ENCODE measurements at places on chromosomes 13 and 19.

GRCh38 chr19:55041244-55041626 lies 3.2 kb upstream of the GP6 start:
- no peak for DNase-seq

GRCh38 chr13:79450110-79450509 lies 30.8 kb upstream of the NDFIP2 start:
- no peak for DNase-seq

- no peak for DNase-seq
Measured at GRCh38 chr13:44573790-44574465, 2.2 kb downstream of the TSC22D1 start.

GRCh38 chr13:97951376-97951775 lies 2.1 kb upstream of the IPO5 start:
- no peak for DNase-seq

- DNase-seq, result no peak
Measured at GRCh38 chr13:107644136-107644535, 571.2 kb downstream of the LIG4 start.

- no peak for DNase-seq
Measured at GRCh38 chr13:44637581-44637980, 61.5 kb upstream of the TSC22D1 start.

GRCh38 chr13:91318886-91319285 lies 28.6 kb upstream of the MIR17HG start:
- DNase-seq, result no peak

DNA sequence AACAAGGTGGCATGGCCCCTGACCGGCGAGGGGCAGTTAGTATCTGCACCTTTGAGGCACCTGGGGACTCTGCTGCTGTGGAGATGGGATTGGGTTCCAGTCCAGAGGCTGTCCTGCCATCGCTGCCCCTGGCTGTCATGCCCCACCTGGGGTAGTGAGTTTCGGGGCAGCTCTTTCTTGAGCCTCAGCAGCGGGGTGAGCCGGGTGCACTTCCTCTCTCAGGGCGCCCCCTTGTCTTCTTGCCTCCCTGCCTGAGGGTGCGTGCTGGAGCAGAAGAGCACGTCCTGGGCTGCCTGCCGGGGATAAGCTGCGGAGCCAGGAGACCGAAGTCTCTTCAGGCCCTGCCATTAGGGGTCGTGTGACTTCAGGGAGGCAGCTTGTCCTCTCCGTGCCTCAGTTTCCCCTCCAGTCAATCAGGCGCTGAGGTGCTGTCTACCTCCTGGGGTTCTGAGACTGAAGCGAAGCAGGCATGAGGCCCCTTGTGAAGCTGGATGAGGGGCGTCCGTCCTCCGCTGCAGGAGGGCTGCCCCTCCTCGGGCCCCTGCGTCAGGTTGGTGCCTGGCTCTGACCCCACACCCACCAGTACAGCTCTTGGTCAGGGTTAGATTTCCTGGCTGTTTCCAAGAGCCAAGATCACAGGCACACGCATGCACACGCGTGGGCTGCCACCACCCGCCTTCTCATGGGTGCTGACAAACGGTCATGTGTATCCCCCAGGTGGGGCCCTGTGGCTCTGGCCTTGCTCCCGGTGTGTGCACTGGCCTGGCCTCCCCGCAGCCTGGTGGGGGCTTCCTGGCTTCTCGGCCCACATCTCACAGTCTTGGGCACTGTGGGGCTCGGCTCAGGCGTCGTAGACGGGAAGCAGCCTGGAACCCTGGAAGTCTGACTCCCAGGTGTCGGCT lies 8.3 kb downstream of the GNA11 start:
- no peak for DNase-seq

GRCh38 chr13:90526711-90527110 lies 820.8 kb upstream of the MIR17HG start:
- no peak for DNase-seq

DNA sequence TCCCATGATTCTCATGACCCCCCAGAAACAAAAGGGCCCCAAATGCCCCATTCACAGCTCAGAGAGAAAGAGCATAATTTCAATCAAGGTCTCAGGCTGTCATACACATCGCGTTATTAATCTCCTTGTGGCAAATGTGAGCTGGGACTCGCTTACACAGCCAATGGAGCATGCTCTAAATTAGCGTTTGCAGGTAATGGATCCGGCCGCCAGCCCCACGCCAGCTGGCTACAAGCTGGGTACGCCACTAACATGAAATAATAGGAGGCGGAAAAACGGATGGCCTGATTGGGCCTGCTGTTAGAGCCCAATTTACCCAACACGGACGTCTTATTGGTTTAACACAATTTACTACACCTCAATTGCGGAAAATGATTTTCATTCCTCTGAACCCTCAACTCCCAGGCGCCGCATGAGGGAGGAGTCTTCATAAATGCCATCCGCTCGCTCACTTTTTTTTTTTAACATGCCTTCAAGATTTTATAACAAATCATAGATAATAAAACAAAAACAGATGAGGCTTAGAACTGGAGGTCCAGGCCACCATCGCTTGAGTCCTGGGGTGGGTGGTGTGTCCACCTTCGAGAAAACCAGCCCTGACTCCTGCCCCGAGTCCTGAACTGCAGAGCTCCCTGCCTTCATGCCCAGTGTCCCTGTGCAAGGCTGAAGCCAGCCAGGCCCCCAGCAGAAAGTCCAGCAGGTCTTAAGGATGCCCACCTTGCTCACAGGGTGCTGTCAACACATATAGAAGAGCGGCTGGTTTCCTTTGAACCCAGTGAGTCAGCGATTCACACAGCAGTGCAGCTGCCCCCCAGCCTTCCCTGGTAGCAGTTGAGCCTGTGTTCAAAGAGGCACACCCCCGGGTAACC lies 62.1 kb downstream of the PEPD start:
- no peak for DNase-seq

- no peak for DNase-seq
Measured at GRCh38 chr19:15441317-15441716, 8.4 kb downstream of the WIZ start.

- DNase-seq, result no peak
Measured at GRCh38 chr19:27753622-27754021, 1459.3 kb downstream of the UQCRFS1 start.

DNA sequence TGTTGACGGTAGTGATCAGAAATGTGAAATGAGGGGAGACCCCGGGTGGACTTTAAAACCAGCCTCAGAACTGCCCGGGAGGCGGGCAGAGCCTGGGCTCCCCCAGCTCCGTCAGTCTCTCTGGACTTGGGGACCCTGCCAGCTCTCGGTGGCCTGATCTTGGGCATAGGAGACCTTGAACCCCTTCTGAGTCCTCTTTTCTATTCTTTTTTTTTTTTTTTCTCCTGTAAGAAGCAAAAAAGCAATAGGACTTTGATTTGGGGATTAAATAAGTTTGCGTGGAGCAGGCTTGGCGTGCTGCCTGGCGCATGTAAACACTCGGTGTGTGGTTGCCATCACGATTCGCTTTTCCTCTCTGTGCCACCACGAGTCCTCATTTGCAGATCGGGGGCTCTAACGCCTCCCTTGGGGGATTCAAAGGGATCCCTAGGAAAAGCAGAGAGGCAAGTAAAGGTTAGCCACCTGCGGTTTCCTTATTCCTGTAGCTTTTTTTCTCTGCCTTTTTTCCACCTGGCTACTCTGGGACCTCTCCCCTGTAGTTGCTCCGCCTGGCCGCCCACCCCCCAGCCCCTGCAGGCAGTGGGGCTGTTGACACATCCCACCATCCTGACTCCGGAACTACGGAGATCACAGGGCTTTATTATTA lies 1.3 kb downstream of the SAFB start:
- no peak for DNase-seq

GRCh38 chr19:32234663-32235217 lies 110.7 kb upstream of the ZNF507 start:
- DNase-seq, result no peak
